IMR-90 (cell line): ENCODE measurements at places on chromosomes 1 and 21.

DNA sequence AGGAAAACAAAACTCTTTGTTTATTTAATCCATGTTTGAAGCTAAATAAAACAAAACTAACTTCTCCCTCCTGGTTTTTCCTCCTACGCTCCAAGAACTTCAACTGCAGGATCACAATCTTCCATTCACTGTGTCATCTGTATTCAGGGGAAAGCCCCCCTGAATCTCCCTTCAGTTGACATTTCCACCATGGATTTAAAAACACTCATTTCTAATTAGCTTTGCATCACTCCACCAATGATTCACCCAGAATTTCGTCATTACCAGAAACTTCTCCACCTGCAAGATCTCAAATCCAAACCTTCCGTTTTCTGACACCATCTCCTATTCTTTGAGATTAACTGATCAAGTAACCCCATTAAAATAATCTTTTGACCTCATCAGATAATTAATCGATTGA is 10.9 kb upstream of the RGS5 start:
- no peak for DNase-seq

DNA sequence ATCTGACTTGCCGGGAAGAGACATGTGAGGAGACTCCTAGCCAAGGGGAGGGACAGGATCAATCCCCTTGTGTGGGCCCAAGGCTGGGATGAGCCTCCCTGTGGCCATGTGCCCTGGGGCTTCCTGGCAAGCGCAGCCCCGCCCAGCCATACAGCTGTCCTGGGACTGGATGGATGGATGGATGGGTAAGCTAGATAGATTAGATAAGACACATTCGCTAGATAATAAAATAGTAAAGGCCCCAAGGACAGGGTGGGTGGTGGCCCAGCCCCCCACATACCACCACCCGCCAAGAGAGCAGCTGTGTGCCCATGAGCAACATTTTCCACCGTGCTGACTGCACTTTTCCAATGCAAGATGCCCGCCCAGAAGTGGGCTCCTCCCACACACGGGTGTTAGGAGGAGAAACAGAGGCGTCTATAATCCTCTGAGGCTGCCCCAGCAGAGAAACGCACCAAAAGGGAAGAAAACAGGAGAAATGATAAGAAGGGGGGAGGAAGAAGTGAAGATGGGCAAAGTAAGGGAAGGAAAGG is 25.1 kb downstream of the ZBTB17 start:
- peak; percentile 42 for DNase-seq

DNA sequence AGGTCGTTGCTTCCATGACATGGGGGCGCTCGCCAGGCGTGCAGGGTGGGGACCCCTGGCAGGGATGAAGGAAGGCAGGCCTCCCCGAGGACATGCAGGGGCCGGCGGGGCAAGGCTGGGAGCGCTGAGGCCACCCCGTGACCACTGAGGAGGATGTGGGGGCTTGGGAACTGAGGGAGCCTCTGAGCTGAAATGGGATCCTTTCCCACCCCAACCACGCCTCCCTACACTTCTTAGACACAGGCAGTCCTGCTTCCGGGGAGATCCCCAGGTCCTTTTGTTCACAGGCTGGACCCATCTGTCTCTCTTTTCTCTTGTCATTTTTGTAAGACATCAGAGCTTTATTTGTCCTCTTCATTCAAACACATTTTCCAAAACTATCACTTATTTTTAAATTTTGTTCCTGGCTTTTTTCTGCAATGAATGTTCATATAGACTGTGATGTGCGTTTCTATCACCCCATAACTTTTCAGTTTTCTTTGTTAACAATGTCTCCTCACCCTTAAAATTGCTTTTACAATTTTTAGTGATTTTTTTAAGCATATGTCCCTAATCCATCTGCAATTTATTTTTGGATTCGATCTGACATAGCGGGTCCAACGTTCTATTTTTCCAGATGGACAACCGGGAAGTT is 156.7 kb upstream of the BACE2 start:
- no peak for DNase-seq

- no peak for DNase-seq
Measured at GRCh38 chr1:180951836-180952656, 39.3 kb downstream of the KIAA1614 start.

- no peak for DNase-seq
Measured at GRCh38 chr1:68338081-68338480, 105.8 kb upstream of the WLS start.

- no peak for DNase-seq
Measured at GRCh38 chr1:247115141-247115510, 11.0 kb upstream of the ZNF669 start.

- peak; percentile 30 for DNase-seq
Measured at GRCh38 chr1:47703981-47704596, 266.2 kb downstream of the FOXD2 start.

DNA sequence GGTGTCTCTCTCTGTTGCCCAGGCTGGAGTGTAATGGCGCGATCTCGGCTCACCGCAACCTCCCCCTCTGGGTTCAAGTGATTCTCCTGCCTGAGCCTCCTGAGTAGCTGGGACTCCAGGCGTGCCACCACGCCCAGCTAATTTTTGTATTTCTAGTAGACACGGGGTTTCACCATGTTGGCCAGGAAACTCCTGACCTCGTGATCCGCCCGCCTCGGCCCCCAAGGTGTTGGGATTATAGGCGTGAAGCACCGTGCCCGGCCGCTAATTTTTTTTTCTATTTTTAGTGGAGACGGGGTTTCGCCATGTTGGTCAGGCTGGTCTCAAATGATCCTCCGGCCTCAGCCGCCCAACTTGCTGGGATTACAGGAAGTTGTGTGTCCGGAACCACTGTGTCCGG is 597 bp downstream of the HORMAD1 start:
- no peak for DNase-seq

DNA sequence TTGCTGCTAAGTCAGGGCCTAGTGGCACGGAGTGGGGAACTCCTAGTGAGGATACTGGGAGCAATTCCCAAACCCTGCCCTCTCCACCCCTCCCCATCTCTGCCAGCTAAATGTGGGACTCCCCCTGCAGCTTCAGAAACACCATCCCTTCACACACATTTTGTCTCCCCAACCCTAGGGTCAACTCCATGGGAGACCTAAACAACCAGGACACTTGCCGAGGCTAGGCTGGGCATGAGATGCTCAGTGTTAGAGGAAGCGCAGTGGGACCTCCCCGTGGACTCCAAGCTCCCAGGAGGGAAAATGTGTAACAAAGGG is 1.5 kb downstream of the RNF186 start:
- DNase-seq: no peak

DNA sequence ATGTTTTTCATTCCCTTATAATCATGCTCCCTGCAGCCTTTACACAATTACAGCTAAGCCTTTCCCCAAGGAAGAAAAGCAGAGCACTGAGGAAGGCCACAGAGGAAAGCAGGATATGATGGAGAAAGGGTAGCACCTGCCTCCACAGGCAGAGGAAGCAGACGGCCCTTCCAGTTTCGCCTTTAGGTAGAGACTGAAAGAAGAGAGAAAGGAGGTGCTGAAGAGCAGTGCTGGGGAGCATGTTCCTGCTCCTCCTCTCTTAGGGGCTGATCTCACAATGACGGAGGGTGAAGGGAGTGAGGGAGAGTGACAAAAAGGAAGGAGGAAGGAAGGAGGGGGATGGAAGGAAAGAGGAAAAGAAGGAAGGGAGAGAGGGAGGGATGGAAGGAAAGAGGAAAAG is 41.1 kb downstream of the SUSD4 start:
- no peak for DNase-seq

GRCh38 chr21:36113647-36114428 is 21.0 kb upstream of the CBR3 start:
- no peak for DNase-seq

DNA sequence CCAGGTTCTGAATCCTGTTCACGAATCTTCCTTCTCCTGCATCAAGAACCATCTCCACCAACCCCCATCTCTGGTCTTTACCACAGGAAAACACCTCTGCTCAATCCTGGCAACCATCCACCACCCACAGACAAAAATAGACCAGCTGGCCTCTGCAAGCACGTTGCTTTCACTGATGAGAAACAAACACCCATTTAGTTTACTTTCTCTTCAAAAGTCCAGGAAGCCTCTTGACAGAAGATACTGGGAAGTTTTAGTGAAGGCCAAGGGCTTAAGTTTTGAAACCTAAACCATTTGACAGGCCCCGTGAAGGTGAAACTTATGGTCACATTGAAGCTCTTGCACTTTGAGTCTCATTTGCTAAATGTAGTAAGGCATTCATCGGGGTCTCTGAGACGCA is 122.6 kb upstream of the PPP2R5A start:
- DNase-seq: peak; percentile 80

DNA sequence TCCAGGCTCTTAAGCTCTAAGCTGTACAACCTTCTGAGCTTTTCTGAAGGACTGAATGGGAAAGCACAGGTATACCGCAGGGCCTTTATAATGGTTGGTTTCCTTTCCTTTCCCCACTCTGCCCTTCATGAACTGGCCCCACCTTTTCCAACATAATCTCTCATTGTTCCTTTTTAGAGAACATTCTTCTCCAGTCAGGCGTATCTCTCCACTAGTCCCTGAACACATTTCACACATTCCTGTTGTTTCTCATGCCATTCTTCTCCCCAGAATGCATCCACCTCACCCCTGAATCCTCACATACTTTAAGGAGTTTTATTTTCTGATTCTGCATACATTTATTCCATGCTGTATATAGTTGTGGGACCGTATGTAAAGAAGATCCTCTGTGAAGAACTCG is 41.3 kb downstream of the PGM1 start:
- DNase-seq: no peak

DNA sequence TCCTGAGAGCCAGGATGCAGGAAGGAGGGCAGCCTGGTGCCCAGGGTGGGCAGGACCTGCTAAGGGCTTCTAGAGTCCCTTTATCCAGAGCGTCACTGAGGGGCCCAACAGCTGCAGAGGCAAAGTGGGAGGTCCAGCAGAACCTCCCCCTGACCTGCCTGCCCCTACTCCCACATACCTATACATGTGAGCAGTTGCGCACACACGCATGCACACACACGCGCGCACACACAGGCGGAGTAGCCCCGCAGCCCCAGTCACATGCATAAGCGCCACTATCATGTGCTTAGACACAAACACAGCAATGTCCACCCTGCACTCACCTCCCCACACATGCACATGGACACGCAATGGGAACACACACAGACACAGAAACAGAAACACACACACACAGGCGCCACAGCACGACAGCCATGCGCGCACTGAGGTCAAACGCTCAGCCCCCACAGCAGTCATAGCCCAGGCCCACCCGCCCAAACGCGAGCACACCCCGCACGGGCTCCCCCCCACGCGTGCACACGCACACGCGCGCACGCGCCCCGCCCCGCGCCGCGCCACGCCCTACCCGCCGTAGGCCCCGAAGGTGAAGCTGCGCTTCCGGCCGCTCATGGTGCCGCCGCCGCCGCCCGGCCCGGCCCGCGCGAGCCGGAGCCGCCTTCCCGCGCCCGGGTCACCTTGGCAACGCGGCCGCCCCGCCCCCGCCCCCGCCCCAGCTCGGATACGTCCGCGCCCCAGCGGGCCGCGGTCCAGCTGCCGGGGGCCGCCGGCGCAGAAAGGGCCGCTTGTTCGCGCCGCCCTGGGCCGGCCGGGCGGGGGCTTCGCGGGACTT is 17.7 kb downstream of the RAP1GAP start:
- no peak for DNase-seq

DNA sequence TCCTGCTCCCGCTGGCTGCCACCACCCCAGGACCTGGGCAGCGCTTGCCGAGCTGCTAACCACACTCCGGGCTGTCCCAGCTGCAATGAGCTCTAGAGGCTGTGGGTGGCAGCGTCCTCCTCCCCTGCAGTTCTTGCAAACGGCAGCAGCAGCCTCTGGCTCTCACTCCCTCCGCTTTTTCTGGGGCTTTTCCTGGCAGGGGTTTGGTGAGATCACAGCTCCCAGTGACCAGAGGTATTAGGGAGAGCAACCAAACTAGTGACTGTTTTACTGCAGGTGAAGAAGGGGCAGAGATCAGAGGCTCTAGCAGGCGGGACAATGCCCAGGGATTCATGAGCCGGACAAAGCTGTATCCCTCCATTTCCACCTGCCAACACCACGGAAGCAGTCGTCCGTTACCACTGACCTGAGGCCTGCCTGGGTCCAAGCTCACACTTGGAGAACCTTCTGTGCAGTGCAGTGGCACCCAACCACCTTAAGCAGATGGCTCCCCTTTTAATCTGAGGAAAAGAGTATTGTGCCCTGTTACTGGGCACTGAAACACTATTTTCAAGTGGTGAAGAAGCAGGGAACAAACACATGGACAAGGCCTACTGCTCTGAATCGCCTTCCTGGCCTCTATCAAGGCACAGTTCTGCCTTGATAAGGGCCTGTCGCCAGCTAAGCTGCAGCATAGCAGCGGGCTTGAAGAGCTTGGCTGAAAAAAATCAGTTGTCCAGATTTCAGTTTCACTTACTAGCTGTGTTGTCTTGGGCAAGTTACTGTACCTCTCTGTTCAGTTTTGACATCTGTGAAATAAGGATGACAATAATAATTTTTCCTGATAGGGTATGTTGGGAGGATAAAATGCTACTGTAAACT is at the start of gene F5:
Gene F5 (minus strand): TSS at position 87 of the 861 bp plus-strand sequence. CDS start 95 bp downstream, outside the sequence.
- DNase-seq: peak; percentile 40
